ENCODE measurements at places on chromosomes 1 and 21. TPM values are rescaled to one million over a fixed set of nuclear protein-coding genes. Genes with fewer than 3 reads are reported as not detected.

Gene HAO2
- total RNA-seq = not detected

Gene UBAP2L
- total RNA-seq = 161 TPM

Gene CTSS
- total RNA-seq = 14.1 TPM

Gene CRB1
- not detected for total RNA-seq

Gene NPHS2
- not detected for total RNA-seq

Gene YY1AP1
- 79.1 TPM for total RNA-seq

- no peaks in the 10 kb centered on the region for H3K36me3 ChIP-seq
- DNase-seq = no peak
- H3K27ac ChIP-seq = peak overlapping the region; percentile 23
- no peaks in the 10 kb centered on the region for H3K27me3 ChIP-seq
These were observed 92.0 kb downstream of the IER5 start for GRCh38 chr1:181180407-181181031.

Data from uterus (tissue), 4 donors.